ENCODE measurements at places on chromosomes 16 and 17. TPM values are rescaled to one million over a fixed set of nuclear protein-coding genes. Genes with fewer than 3 reads are reported as not detected.

The CCL7 gene
- not detected for total RNA-seq

The ACSF2 gene
- 11.8 TPM for total RNA-seq

The RNU2-1 gene
- total RNA-seq: not detected

The MYL4 gene
- not detected for total RNA-seq

The KRT9 gene
- total RNA-seq: not detected

The DGKE gene
- total RNA-seq: 0.96 TPM

DNA sequence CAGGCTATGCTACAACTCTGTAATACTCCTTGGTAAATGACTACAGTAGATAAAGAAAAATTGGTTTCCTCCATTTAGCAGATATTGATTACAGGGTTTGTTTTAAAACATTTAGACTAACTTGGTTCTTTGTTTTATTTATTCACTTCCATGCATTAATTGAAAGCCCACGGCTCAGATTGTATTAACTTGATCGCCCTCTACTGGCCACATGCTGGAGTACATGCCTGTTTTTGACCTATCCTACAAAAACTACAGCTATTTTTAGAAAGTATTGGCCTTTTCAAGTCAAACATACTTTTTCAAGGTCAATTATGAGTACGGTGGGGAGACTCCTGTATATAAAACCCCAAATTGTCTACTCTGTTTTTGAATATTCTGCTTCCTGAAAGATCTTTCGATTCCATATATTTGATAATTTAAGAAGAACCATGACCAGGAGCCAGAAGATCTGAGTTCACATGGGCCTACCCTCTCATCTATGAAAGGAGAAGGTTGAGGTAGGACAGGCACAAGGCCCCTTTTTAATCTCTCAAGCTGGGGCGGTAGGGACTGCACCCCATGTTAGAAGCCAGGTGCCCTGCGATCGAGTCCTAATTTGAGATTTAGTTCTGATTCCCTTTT, 51.8 kb downstream of the CA10 start:
- peak; percentile 70 for DNase-seq

- DNase-seq: no peak
These were observed 169.4 kb downstream of the FOXL1 start for GRCh38 chr16:86747761-86748160.

DNA sequence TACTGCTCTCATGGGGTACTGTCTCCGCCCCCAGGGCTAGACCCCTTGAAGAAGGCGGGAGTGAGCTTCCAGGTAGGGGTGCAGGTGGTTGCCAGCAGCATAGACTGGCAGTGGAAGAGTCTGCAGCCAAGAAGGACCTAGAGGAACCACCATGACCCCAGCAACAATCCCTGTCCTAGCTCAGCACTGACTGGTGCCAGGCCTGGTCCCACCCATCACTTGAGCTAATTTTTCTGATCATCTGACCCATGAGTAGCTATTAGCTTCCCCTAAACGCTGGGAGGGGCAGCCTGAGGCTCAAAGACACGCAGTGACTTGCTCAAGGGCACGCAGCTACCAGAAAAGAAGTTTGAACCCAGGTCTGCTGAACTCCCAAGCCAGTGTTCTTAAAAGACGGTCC, 945 bp downstream of the PRM3 start:
- no peak for DNase-seq

GRCh38 chr16:19841184-19841583, 43.5 kb downstream of the GPRC5B start:
- DNase-seq: no peak

GRCh38 chr16:89827383-89828198, 684 bp upstream of the SPIRE2 start:
- DNase-seq: peak; percentile 50

- no peak for DNase-seq
These were observed 43.7 kb upstream of the HNF1B start for GRCh38 chr17:37788526-37788925.

DNA sequence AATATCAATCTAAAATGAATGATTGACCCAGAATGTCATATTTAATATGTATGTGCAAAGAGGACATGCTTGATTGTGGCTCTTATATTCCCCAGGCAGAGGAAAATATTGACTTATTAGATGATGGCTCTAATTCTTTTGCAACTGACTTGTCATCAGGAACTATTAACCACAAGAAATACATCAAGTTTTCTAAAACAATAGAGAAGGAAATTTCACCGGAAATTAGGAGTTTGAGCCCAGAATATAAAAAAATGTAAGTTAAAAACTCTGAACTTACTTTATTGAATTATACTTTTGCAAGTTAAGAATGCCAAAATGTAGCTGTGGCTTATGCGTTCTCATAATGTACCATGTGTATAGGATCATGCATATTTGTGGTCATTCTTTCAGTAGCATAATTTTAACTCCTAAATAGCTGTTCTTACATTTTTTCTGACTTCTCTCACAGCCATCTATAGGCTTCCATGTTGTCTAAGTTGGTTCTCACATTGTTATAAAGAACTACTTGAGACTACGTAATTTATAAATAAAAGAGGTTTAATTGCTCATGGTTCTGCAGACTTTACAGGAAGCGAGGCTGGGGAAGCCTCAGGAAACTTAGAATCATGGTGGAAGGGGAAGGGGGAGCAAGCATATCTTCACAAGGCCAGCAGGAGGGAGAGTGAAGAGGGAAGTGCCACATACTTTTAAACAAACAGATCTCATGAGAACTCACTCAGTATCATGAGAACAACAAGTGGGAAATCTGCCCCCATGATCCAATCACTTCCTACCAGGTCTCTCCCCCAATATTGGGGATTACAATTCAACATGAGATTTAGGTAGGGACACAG, 11.6 kb downstream of the EFCAB13 start:
- no peak for DNase-seq

DNA sequence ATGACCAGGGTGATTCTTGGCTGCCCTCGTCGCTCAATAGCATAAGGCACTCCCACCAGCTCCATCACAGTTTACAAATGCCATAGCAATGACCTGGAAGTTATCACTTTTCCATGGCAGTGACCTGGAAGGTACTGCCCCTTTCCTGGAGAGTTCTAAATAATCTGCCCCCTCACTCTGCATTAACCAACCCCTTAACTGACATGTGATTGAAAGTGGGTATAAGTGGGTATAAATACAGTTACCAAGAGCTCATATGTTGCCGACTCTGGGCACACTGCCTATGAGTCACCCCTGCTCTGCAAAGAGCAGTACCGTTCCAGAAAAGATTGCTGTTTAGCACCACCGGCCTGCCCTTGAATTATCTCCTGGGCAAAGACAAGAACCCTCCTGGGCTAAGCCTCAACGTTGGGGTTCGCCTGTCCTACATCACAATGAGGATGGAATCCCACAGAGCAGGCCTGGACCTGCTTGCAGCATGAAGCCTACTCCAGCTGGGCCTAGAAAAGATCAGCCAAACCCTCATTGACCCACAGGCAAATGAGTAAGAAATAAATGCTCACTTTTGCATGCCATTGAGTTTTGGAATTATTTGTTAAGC, 95.2 kb upstream of the SEC14L1 start:
- DNase-seq: peak; percentile 80

DNA sequence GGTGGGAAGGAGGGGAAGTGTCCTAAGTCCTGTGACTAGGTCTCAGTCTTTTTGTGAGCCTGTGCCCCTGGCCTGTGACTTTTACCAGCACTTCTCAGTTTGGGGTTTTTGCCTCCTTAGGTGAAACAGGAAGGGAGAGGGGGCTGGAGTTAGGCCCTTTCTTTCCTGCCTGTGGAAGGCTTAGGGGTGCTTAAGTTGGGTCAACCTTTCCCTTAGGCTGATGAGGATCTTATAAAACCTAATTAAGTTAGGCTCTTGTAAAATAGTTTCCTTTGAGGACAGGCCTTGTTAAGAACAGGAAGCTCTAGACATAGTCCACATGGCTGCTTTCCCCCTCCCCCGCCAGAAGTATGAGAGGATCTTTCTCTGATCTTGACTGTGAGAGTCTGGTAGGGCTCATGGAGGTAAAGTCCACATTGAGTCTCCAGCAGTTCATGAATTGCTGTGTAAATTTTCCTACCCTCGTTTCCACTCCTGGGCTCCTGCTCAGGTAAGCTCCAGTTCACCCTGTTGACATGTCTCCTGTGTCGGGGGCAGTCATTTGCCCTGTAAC, 17.0 kb upstream of the DNASE1 start:
- peak; percentile 9 for DNase-seq

- no peak for DNase-seq
These were observed 2.0 kb downstream of the TBC1D10B start for GRCh38 chr16:30368122-30368791.

- no peak for DNase-seq
These were observed 20.7 kb downstream of the ACSF3 start for GRCh38 chr16:89114159-89114981.

DNA sequence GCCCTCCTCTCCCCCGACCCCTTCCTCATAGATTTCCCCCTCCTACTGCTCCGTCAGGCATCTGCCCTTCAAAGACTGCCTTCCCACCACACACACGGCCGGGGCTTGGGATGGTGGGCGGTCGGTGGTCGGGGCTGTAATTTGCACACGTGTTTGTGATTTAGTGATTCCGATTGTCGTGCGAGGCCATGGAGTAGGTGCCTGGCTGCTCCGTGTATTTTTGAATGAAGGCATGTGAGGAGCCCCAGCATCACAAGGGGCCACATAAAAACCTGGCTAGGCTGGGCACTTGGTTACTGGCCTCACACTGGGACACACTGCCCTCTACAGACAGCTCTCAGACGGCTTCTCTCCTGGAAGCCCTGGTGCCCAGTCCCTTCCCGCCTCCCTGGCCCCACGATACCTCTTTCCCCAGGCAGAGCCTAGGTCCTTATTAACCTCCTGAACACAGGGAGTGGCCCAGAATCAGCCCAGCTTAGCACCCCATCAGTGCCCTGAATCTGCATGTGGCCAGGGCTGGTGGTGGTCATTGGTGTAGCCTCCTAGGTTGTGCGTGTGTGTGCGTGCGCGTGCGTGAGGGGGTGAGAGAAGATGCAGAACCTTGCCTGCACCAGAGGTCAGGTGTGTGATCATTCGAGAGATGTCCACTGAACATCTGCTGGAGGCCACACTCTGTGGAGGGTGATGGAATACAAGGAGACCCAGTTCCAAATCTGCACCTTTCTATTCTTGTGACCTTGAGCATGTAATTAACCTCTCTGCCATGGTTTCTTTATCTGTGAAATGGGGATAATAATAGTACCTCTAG, 1.3 kb upstream of the SOCS1 start:
- DNase-seq: peak; percentile 87

- no peak for DNase-seq
These were observed 5.0 kb downstream of the ATP5PD start for GRCh38 chr17:75041656-75042280.

- no peak for DNase-seq
These were observed 67.1 kb downstream of the VPS53 start for GRCh38 chr17:647324-648197.

- no peak for DNase-seq
These were observed 789 bp downstream of the ITPRIPL2 start for GRCh38 chr16:19114359-19115147.
